ELF-1 (cell line): ENCODE measurements at places on chromosomes 16 and 17.

- no peak for DNase-seq
These were observed 10.6 kb downstream of the DRC7 start for GRCh38 chr16:57704905-57705852.

DNA sequence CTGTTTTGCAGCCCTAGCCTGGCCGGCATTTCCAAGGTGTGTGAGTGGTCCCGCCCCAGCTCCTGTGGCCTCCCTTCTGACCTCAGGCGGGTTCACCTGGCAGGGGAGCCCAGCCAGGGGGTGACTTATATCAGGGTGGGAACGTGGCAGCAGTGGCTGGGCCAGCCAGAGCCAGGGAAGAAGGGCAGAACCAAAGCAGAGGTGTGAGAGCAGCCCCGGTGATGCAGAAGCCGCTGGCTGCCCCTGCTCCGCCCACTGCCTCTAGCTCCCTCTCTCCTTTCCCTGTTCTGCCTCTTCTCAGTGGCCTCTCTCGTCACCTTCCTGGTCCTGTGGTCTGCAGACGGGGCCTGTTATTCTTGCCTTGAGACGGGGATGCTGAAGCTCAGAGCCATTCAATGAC, 12.1 kb downstream of the MGAT5B start:
- DNase-seq: no peak

DNA sequence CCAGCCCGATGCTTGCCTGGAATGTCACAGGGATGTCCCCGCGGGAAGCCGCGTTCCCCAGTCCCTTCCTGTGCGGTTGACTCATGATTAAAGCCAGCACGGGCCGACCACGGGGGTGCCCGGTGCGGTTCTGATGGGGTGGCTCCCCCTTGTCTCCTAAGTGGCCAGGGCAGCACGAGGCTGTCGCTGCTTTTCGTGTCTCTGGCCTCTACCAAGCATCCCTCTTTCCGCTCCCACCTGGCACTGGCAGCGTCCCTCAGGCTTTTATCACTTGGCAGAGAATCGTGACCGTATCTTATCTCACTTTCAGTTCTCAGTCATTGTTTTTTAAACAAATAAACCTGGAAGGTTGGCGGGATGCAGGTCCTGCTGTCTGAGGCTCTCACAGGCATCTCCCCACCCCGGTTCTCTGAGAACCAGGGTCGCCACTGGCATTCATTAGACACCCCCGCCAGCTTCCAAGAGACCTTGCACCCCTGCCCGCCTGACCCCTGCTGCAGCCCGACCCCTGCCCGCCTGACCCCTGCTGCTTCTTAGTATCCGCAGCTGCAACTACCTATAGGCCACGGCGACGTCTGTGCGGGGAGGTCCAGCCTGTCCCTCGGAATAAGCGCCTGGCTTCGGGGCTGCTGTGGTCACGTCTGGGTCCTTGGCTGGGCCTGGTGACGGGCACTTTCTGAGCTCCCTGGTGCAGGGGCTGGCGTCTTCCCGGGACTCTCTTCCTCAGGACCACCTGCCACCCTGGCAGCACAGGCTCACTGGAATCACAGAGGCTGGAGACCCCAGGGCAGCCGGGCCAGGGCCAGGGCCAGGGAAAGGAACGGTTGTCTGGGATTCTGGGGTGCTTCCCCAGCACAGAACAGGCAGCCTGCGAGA, 7.5 kb downstream of the C1QTNF8 start:
- no peak for DNase-seq

GRCh38 chr17:55726440-55726839, 3.8 kb upstream of the TMEM100 start:
- no peak for DNase-seq

GRCh38 chr16:83906683-83907082, 7.8 kb downstream of the MLYCD start:
- no peak for DNase-seq

DNA sequence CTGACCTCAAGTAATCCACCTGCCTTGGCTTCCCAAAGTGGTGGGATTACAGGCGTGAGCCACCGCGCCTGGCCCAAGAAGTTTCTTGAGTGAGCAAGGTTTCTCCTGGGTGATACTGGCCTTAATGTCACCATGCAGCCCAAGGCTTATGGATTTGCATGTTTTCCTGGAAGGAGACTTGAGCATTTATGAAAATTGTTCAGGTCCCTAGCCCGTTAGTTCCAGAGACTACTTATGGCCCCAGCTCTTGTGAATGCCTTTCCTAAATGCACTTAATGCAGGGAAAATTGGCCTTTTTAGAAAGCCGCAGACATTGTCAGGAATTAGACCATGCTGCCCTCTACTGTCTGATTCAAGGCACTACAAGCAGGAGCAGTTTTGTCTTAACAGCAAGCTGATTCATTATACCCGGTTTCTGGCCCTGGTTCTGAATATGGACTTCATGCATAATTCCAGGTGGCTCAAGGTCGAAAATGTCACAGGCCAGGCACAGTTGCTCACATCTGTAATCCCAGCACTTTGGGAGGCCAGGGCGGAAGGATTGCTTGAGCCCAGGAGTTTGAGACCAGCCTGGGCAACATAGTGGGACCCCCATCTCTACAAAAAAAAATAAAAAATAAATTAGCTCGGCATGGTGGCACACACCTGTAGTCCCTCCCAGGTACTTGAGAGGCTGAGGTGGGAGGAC, 91.3 kb downstream of the SNX29 start:
- DNase-seq: peak; percentile 61

- peak; percentile 78 for DNase-seq
These were observed 5.5 kb upstream of the SLC25A35 start for GRCh38 chr17:8300627-8301242.

GRCh38 chr16:49474741-49475140, 101.1 kb downstream of the C16orf78 start:
- DNase-seq: no peak

GRCh38 chr17:34556384-34556783, 23.0 kb upstream of the TMEM132E start:
- DNase-seq: peak; percentile 62

GRCh38 chr16:57944970-57945739, 25.8 kb downstream of the CNGB1 start:
- DNase-seq: no peak

DNA sequence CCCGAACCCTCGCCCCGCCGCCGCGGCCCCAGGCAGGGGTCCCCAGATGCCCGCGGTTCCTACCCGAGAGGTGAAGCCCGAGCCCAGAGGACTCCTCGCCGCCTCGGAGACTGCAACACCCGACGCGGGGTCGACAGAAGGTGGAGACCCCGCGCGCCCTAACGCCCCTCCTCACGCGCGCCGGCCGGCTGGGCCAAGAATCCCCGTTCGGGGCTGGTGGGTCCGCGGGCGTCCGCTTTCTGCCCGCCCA, 515 bp downstream of the SUMO2 start:
- no peak for DNase-seq

DNA sequence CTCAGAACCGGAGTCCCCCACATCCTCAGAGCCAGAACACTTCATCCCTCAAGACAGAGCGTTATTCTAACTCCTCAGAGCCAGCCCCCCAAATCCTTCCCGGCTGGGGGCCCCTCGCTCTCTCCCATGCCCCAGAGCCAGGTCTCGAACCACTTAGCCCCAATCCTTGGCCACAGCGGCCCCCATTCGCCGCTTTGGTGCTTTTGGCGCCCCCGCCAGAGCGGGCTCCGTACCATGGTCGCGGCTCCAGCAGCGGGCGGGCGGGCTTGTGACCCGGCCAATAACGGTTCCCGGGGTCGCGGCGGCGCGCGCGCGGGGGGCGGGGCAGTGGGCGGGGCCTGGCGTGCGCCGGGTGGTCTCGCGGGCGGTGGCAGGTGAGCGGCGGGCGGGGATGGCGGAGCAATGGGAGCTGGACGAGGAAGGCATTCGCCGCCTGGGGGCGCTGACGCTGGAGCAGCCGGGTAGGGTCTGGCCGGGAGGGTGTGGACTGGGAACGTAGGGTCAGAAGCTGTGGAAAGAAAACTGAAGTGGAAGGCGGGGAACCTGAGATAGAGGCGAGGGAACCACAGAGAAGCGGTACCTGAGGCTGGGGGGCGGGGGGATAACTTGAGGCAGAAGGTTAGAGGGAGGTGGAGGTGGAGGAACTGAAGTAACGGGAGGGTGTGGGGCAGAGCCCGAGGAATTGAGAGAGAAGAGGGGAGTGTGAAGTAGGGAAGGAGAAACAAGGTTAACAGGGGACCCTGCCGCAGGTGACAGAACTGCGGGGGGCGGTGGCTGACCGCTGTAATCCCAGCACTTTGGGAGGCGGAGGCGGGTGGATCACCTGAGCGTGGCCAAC, at the start of the genes KCTD19 and LRRC36:
Gene KCTD19, minus strand, starts transcription at position 270 of the 838 bp plus-strand sequence. Its CDS starts 34 bp downstream, at position 236.
Gene LRRC36, plus strand, starts transcription at position 344 of the 838 bp plus-strand sequence. Its CDS starts 48 bp downstream, at position 392.
- DNase-seq: peak; percentile 97

DNA sequence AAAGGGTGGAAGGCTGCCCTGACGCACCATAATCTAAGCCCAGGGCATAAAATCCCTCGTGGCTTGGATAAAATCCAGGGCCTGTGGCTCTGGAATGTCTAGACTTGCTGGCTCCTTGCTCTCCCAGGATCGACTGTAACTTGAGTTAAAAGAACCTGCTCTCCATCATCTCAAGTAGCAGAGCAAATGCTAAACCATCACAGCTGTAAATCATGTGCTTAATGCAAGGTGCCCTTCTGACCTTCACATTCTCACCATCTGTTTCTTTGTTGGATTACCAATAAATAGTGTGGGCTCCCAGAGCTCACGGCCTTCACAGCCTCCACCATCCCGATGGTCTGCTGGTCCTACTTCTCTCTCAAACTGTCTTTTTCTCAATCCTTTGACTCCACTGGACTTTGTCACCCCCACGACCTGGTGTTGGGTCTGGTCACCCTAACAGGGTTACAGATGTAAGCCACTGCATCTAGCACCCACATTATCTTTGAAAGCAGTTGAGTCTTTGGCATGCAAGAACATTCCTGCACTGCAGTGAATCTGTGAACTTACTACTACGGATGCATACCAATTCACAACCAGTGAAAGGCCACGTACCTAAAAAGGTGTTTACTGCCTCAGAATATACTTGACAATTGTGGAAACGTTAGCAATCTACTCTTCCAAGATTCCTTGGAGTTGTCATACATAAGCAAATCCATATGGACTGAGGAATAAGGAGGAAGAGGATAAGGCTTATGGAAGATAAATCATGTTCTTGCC, 15.3 kb downstream of the RSL1D1 start:
- DNase-seq: peak; percentile 51

GRCh38 chr16:78317564-78318240, 218.2 kb downstream of the WWOX start:
- no peak for DNase-seq

GRCh38 chr16:69013991-69014390, 91.5 kb upstream of the HAS3 start:
- DNase-seq: no peak

- no peak for DNase-seq
These were observed 662.5 kb downstream of the CDH11 start for GRCh38 chr16:64459402-64459801.

- DNase-seq: no peak
These were observed 84.9 kb upstream of the CDC42EP4 start for GRCh38 chr17:73396431-73397277.

DNA sequence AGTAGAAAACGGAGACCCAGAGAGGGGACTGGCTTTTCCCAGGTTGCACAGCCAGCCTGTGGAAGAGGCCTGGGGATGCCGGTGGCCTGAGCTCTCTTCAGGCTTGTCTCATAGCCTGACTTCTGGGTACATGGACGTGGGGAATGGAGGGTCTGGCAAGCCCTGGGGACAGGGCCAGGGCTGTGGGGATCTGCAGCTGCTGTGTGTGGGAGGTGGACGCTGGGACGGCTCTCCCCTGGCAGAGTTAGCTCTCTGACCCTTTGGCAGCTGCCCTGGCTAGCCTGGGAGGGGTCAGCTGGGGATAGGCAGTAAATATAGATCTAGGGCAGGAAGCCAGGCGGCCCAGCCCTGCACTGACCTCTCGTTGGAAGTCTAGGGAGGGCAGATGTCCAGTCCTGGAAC, 20.5 kb downstream of the SLC4A1 start:
- DNase-seq: no peak

- DNase-seq: no peak
These were observed 86.5 kb downstream of the ABCA8 start for GRCh38 chr17:68868708-68869107.

DNA sequence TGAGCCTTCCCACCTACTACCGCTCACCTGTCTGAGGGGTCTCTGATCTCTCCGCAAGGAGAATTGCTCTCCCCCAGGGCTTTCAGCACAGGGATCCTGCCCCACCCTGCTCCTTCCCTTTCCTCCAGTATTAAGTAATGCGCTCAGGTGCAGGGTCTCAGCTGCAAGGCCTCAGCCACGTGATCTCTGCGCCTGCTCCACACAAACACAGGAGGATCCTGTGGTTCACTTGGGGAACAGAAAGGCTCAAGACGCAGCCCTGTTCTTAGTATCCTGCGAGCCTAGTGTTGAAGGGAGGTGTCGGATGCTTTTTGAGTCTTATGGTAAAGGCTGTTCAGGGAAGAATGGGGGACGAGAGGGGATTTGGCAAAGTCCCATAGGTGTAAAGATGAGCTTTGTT, 41.6 kb upstream of the GCSH start:
- peak; percentile 39 for DNase-seq

- DNase-seq: no peak
These were observed 16.3 kb upstream of the ENPP7 start for GRCh38 chr17:79714176-79715097.

DNA sequence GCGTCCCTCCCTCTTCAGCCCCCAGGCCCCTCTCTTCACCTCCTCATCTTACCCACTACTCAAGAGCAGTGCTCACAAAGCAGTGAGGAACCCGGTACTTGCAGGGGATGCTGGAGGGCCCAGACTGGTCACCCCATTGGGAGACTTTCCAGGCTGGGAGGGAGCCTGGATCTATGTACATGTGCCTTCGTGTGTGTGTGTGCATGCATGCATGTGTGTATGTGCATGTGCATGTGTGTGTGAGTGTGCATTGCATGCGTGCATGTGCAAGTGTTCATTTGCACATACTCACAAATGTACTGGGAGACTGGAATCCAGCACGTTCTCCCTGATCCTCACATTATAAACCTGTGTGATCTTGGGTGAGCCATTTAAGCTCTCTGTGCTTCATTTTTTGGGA, 696.0 kb upstream of the EEF2KMT start:
- DNase-seq: no peak

DNA sequence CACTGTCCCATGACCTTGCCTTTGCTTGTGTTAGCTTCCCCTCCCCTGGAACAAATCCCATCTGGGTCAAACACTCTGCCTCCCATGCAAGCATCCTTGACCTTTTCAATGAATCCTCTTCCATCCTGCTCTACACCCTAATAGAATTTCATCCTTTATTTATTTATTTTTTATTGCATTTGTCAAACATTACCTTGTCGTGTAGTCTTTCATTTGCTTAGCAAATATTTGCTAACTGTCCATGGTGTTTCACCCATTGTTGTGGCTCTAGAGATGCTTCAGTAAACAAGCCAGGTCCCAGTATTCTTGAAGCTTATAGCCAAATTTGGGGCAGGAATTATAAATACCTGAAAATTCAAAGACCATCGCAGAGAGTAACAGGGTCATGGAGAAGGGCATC, 51.0 kb upstream of the MRTFB start:
- DNase-seq: no peak

GRCh38 chr17:38454532-38454931, 26.3 kb downstream of the ARHGAP23 start:
- DNase-seq: no peak

- DNase-seq: no peak
These were observed 3.8 kb downstream of the LITAFD start for GRCh38 chr16:8885674-8886592.

- DNase-seq: no peak
These were observed 15.9 kb downstream of the ZC3H7A start for GRCh38 chr16:11780991-11781680.

- peak; percentile 98 for DNase-seq
These were observed at the start of gene CLDN6 for GRCh38 chr16:3017794-3018506. Gene CLDN6, minus strand, starts transcription at chr16:3018183. Its CDS starts 2,162 bp downstream, at chr16:3016021.

- no peak for DNase-seq
These were observed 482 bp upstream of the SLC16A3 start for GRCh38 chr17:82228278-82228841.
